Upper lobe of right lung (tissue), 1 donor: ENCODE measurements at places on chromosomes 12 and 14.
A peak's percentile ranks its signal among the peaks of the same experiment; 100 is the strongest.

- DNase-seq = no peak
Observed at GRCh38 chr14:96754845-96755184, 42.4 kb upstream of the VRK1 start.

DNA sequence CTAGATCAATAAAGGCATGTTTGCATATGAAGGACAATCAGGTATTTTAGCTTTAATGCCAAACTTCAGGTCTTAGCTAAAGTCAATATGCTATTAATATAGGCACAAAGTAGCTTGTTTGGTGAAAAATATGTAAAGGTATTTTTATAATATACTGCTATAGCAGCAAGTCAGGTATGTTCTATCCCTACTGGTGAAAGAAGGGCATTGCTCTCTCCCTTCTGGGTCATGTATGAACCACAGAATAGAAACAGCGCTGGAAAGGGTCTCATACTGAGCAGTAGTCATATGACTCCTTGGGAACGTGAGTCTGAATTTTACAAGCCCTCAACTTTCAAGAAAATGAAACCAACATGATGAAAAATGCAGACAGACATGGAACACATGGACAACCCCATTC lies 314.6 kb downstream of the GRIN2B start:
- no peak for DNase-seq

- DNase-seq = no peak
Observed at GRCh38 chr12:114401328-114402083, 4.4 kb downstream of the TBX5 start.

- no peak for DNase-seq
Observed at GRCh38 chr14:74400919-74401503, 25.0 kb downstream of the SYNDIG1L start.

- no peak for DNase-seq
Observed at GRCh38 chr12:116123451-116124258, 153.8 kb downstream of the MED13L start.

DNA sequence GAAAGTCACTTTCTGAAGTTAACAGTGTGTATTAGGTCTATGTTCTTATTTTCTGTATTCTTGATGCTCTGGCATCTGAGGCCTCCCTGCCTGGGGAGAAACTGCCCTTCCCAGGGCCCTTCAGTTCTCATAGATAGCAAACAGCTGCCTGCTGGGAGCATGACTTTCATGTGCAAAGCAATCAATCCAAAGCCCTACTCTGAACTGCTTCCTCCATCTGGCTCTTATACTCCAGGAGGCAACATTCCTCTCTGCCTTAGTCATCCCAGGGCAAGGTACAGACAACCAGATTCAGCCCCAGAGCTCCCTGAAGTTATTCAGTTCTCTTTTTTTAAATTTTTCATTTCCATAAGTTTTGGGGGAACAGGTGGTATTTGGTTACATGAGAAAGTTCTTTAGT lies 41.7 kb upstream of the RIN3 start:
- no peak for DNase-seq

DNA sequence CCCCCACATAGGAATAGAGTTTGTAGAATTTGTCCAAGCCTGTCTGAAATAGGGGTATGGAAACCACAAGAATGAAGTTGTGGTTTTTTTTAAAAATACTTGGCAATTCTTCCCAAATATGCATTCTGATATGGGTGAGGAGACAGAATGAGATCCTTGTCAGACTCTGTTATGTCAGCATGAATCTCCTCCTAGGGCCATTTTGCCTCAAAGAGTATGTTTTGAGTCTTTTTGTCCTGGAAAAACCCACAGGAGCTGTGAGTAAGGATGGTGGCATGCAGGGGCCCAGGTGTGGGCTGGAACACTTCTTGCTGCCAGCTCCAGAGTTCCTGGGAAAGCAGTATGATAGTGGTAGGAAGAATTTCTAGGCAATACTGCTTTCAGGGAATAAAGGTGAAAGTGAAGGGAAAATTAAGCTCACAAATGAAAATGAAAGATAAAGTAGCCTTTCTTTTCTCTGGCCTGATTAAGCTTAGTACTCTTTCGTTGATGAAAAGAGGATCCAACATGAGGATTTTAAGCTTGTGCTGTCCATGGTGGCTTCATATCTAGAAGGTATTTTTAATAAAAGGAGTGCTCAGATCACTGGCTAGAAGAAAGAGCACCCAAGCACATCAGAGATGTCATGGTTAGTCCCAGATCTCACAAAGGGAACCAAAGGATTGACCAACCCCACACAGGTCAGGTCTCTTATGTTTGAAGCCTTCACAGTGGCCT lies 130.8 kb downstream of the LLPH start:
- DNase-seq = no peak

DNA sequence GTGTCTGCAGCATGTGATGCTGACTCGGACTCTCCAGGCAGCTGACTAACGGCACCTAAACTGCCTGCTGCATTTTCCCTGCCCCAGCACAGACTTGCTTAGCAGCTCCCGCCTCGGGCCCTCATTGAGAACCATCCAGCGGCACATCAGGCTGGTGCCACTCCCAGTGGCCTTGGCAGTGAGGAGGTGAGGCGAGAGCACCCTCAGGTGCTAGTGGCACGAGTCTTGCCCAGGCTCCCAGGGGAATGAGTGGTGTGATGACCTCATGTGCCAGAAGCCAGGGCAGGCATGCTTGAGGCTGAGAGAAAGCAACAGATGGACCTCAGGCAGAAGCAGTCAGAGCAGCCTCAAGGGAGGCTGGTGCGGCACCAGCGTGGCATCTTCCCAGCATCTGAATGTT lies 60.2 kb downstream of the PRKCH start:
- DNase-seq = peak; percentile 70

DNA sequence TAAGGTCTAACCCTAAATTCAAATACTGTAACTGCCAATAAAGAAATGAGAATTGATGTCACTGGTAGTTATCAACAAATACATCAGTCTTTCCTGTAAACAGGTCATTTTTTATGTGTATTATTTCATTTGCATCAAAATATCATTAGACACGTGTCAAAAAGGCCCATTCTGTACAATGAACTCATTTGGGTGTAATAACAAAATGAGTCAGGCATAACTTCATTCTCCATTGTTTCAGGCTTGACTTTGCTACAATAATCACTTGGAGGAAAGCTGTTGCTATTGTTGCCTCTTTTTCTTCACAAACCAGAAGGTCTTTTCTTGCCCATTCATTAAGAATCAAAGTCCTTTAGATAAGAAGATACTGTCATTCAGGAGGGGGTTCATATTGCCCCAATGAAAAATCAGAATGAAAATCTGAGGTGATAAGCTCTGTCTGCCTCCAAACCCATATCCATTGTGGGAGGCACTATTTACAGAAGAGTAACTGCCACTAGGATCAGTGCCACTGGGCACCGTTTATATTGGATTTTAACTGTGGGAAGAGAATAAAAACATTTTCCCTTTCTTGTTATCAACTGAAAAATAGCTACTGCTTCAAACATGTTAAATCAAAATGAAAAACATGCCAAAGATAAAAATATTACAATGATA lies 10.1 kb downstream of the ENTPD5 start:
- DNase-seq = no peak

DNA sequence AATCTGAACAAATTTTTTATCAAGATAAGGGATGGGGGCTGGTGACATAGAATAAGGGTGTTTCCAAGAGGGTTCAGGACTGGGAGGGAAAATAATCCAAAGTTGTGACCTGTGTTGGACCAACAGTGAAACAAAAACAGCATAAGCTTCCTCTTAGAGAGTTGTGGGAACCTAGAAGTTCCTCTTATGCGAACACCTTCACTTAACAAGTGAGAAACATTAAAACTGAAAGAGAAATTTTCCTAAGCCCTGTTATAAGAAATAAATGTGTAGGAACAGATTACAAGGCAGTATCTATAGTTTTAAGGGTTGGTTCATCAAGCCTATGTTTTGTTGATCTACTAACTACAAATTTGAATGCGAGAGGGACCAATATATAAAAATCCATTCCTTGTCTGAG lies 58.4 kb downstream of the LLPH start:
- no peak for DNase-seq

DNA sequence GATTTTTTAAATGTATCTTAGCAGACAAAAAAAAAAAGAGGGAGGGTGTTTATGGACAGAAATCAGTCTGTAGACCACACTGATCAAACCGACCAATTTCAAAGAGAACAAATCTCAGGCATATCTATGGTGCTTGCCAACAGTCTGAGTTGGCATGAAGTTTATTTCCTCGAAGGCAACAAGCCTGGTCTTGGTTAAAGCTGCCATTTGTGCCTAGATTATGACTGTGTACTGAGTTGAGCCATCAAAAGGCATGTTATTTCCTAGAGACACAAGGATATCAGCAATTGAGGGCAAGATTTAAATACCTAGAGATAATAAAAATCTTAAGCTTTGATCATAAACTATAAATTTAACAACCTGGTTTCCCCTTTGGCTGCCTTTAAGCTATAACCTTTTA lies 119.2 kb downstream of the SLC2A13 start:
- no peak for DNase-seq

DNA sequence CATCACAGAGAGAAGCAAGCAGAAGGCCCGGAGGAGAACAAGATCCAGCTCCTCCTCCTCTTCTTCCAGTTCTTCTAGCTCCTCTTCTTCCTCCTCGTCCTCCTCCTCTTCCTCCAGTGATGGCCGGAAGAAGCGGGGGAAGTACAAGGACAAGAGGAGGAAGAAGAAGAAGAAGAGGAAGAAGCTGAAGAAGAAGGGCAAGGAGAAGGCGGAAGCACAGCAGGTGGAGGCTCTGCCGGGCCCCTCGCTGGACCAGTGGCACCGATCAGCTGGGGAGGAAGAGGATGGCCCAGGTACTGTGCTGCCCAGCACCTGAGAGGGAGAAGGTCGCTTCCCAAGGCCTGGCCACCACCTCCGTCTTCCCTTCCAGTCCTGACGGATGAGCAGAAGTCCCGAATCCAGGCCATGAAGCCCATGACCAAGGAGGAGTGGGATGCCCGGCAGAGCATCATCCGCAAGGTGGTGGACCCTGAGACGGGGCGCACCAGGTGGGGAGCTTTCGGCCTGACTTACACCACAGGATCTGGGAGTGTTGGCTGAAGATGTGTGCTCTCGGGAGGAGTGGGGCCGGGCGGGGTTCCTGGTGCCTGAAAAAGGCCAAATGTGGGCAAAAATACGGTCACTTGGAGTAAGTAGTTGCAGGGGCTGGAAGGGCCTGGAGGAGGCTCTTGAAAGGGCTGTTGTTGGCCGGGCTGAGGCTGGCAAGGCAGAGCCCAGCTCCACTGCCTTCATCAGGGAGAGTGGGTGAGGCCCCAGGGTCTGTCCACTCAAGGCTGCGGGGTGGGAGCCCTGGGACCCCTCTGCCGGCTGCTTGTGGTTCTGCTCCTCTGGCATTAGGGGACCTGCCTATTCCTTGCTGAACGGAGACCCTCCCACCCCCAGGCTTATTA lies 1.4 kb downstream of the ARL6IP4 start:
- no peak for DNase-seq

DNA sequence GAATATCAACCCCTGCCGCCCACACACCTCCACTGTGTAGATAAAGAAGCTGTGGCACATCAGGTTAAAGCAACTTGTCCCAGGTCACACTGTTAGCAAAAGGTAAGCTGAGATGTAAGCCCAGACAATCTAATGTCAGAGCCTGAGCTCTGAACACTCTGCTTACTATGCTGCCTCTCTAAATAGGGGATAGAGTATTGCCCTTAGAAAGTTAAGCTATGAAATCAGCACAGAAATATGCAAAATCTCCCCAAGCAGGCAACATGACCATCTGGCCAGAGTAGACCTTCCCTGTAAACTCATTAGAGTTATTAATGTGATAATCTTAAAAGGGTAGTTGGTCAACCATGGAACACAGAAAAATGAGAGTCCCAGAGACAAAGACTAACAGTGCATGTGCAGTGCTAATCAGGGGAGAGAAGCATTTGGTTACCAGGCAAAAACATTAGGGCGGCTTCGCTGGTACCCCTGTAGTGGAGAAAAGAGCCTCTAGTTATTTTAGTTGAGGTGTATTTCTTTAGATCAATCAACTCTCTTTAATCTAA lies 171.0 kb downstream of the BTG1 start:
- DNase-seq = no peak

DNA sequence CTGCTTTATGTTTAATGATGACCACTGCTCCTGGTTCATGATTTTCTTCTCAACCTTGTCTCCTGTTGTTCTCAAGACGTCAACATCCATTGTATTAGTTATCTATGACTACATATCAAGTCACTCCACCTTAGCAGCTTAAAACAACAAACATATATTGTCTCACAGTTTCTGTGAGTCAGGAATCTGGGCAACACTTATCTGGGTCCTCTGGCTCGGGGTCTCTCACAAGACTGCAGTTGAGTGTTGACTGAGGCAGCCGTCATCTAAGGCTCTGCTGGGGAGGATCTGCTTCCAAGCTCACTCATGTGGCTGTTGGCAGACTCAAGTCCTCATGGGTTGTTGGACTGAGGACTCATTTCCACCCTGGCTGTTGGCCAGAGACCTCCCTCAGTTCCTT lies 27.3 kb upstream of the FRS2 start:
- DNase-seq = no peak

- no peak for DNase-seq
Observed at GRCh38 chr12:15962760-15963159, 51.6 kb downstream of the DERA start.

DNA sequence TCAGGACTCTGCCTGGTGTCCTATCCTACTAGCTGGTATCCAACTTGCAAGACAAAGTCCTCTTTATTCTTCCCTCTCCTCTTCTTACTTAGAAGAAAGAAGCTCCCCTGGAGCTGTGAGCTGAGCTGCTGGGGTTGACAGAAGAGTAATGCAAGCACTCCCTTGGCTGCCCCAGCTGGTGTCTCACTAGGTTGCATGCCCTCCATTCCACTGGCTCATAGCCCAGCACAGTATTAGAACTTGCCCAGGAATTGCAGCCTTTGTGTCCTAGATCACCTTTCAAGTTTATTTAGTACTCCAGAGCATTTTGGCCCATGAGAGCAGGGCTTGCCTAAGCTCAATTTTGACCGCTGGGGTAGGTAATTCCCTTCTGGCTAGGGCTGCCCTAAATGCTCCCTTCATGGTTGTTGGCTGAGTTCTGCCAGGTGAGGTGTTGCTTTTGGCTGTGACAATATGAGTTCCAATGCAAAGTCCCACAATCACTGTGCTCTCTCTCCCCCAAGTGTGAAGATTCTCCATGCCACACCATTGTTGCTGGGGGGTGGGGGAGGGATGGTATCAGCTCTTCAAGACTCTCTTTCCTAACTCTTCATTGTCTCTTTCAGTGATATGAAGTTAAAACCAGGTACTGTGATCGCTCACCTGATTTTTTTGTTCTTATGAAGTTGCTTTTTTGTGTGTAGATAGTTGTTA lies 317.4 kb upstream of the DDHD1 start:
- no peak for DNase-seq

DNA sequence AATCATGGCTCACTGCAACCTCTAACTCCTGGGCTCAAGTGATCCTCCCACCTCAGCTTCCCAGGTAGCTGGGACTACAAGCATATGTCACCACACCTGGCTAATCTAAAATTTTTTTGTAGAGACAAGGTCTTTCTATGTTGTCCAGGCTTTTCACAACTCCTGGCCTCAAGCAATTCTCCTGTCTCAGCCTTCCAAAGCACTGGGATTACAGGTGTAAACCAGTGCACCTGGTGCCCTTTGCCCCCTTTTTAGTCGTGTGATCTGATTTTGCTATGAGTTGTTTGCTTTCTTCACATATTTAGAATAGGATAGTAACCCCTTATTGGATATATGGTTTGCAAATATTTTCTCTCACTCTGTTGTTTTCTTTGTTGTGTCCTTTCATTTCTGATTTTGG lies 1.7 kb upstream of the RAD52 start:
- DNase-seq = no peak

GRCh38 chr14:36275741-36276140 lies 44.7 kb downstream of the MBIP start:
- no peak for DNase-seq
